ENCODE measurements at places on chromosomes 3 and 15.

DNA sequence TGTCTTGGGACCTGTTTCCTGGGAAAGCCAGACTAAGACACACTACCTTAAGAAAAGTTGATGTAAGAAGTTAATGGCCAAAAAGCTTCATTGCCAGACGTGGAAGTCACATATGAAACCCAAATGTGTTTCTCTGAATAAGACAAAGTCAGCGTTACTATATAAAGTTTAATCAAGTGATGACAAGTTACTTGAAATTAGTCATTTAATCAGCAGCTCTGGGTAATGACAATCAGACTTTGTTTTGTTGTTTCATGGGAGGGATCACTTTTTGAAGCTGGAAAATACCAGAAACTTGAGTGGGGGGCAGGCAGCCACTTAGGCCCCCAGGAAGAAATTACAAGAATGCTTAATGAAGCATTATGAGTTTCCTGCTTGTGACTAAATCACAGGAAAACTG lies 218.6 kb downstream of the PTPRG start:
- no peak for DNase-seq

DNA sequence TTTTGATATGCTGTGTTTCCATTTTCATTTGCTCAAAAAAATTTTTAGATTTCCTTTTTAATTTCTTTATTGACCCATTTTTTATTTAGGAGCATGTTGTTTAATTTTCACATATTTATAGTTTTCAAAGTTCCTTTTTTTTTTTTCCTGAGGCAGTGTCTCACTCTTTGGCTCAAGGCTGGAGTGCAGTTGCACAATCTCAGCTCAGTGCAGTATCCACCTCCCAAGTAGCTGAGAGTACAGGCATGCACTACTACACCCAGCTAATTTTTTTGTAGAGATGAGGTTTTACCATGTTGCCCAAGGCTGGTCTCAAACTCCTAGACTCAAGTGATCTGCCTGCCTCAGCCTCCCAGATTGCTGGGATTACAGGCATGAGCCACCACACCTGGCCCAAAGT lies 36.2 kb downstream of the PFN2 start:
- no peak for DNase-seq

- DNase-seq = no peak
Measured at GRCh38 chr3:89179355-89180001, 72.1 kb downstream of the EPHA3 start.

DNA sequence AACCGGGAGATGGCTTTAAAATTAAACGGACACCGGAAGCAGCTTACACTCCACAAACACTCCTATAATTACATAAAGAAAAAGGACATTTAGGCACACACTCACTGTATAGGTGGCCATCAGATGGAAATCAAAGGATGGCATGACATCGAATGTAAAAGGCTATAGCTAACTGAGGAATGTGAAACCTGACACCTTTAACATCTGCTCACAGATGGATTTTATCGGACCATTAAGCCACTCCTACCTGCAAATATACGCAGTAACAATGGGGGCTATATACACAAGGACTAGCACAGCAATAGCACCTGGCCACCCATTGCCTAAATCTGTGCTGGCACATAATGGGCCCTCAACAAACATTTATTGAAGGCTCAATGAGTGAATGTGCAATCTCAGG lies 14.5 kb upstream of the RBSN start:
- DNase-seq = peak; percentile 11

DNA sequence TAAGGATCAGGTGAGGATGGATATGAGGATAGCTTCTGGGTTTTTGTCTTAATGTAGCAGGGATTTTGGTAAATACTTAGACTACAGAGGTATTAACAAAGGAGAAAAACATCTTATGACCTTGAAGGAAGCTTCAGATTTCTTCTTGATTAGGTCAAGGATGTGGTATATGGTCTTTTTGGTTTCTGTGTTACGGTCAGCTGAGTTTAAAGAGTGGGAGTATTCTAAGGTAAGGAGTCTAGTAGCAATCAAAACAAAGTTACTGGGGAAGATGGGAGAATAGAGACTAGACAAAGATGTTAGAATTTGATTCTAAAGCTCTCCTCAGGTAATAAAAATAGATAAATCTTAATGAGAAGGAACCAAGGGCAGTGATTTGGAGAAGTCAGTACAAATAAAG lies 6.2 kb downstream of the HMG20A start:
- no peak for DNase-seq

- DNase-seq = peak; percentile 57
Measured at GRCh38 chr3:115512565-115513415, 110.5 kb upstream of the GAP43 start.

GRCh38 chr3:190088890-190089289 lies 31.8 kb downstream of the P3H2 start:
- DNase-seq = no peak

GRCh38 chr15:78035861-78036476 lies 41.5 kb downstream of the TBC1D2B start:
- no peak for DNase-seq

GRCh38 chr3:156674911-156675829 lies 780 bp downstream of the TIPARP start:
- no peak for DNase-seq

- DNase-seq = no peak
Measured at GRCh38 chr15:69509131-69509530, 56.5 kb downstream of the RPLP1 start.

GRCh38 chr15:70526221-70526973 lies 237.0 kb downstream of the UACA start:
- peak; percentile 95 for DNase-seq

DNA sequence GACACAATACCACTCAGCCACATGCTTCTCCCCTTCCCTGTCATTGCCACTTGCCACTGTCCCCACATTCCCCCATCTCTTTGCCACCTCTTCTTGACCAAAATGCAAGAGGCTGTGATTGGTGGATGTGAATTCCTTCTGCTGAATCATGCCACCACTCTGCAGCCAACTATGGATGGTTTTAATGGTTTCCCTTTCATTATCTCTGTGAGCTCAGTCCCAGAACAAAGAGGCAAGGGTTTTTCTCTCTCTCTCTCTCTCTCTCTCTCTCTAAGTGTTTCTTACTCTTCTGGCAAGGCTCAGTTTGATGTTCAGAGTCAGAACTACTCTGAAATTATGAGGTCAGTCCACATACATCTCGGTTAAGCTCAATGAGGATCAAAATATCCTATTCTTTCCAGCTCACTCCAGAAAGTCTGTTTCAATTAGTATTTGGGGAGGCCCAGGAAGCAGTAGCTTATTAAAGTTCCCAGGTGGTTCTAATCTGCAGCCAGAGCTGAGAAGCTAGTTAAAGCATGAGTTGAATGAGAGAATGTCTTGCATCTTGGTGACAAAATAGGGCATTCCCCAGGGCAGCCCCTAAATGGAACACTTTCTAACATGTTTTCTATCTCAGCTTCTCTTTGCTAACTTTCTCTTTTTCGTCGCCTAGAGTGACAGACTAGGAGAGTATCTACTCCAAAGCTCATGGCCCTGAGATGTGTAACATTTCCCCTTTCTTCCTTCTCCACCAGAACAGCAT lies 8.5 kb upstream of the ILDR1 start:
- no peak for DNase-seq

- DNase-seq = no peak
Measured at GRCh38 chr3:63438826-63439371, 160.8 kb downstream of the SYNPR start.

DNA sequence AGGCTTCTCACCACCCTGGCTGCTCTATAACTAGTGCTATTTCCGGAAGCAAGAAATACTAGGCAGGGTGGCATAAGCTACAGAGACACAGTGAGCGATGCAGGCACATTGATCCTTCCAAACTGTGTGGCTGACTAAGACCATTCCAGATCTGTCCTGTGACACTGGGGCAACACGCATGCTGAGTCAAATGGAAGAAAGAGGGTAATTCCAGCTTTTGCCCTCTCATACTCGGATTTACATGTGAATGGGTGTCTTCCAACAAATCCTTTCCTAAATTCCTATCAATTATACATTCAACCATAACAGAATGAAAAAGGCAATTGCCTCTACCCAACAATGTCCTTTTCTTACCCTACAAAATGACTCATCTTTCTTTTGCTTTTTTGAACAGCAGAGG lies 5.1 kb downstream of the FSIP1 start:
- DNase-seq = no peak

DNA sequence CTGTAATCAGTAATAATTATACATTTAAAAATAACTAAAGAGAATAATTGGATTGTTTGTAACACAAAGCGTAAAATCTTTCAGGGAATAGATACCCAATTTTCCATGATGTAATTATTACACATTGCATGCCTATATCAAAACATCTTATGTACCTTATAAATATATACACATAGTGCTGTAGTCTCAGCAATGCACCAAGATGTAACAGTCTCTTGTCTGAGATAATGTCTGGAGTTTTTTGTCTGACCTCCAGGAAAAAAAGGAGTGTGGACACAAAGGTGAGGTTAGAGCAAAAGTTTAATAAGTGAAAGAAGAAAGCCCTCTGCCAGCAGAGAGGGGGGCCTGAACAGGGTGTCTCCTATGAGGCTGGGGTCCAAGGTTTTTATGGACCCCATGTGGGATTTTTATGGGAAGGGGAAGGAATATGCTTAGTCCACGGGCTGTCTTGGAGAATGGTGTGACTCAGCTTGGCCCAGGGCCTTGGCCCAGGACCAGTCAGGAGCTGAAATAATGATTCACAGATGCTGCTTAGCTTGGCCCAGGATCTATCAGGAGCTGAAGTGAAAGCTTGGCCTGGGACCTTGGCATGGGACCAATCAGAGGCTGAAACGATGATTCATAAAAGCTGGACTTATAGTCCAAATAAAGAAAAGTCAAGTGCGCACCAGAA lies 545.0 kb downstream of the ZPLD1 start:
- no peak for DNase-seq

- DNase-seq = no peak
Measured at GRCh38 chr15:70253461-70254156, 155.9 kb upstream of the TLE3 start.

- DNase-seq = peak; percentile 30
Measured at GRCh38 chr3:115146032-115146417, 1.1 kb downstream of the ZBTB20 start.

DNA sequence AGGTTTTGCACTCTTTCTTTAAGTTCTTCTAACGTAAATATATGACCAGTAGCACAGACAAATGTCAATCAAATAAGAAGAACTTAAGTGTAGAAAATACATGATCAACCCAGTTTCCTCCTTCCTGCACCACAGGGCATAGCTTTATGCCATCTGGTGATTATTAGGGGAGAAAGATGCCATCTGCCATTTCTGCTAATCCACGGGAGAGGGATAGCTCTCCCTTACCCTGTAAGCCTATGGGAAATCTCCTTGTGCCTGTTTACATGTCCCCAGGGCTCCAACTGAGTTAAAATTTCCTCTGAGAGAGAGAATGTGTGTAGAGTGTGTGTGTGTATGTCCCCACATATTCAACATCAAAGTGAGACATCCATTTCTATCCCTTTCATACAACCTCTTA lies 135.9 kb downstream of the RSL24D1 start:
- no peak for DNase-seq

DNA sequence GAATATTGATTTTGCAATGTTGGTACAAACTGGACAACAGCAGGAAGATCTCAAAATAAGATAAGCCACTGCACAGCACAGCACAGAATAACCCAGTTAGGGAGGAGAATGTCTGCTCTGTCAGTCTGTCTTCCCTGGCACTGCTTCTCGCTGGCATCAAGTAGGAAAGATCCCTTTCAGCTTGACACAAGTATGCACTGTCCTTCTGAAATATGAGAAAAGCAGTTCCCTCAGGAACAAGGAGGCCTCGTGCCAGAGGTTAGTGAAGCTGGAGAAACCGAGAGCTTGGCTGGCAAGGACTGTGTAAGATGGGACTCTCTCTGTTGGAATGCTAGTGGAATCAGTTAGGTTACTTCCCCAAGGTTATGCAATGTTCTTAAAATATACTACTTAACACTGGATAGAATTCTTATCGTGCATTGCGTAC lies 59.1 kb downstream of the FMN1 start:
- no peak for DNase-seq

All from NCI-H1092 (cell line).